Ovary (tissue), 10 donors: ENCODE measurements at places on chromosomes 2 and 18. TPM values are rescaled to one million over a fixed set of nuclear protein-coding genes. Genes with fewer than 3 reads are reported as not detected.

Gene CCDC121
- 3.2 TPM for total RNA-seq

GRCh38 chr18:7683753-7684152 is 116.6 kb downstream of the PTPRM start:
- H3K4me1 ChIP-seq: peaks cover 3% of the 10 kb centered on the region
- H3K27me3 ChIP-seq: no peaks in the 10 kb centered on the region
- H3K27ac ChIP-seq: no peak overlapping the region
- no peak overlapping the region for H3K4me3 ChIP-seq
- H3K36me3 ChIP-seq: no peaks in the 10 kb centered on the region

DNA sequence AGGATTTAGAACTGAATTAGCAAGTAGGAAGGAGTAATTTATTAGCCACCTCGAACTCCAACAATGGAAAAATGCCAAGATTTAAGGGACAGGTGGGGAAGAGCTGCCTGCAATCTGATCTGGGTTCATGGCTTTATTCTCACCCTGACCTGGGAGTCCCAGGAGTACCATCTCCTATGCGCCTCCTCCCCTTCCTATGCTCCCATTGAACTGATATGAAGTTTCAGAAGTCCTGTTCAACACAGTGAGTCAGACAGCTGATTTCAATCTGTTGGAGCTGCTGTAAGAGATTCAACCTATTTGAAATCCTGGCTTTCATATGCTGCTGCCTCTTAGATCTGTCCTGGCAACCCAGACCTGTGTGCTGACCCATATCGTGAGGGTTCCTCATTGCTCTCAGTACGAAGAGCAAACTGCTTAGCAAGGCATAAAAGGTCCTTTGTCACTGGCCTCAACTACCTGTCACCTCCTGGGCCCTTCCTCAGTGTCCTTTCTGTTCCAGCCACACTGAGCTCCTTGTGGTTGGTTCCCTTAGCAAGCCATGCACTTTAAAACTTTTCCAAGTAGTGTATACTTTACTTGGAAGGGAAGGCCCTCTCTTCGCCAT is 15.9 kb upstream of the CD28 start:
- no peak overlapping the region for H3K27ac ChIP-seq
- H3K36me3 ChIP-seq: no peaks in the 10 kb centered on the region
- H3K4me1 ChIP-seq: no peaks in the 10 kb centered on the region
- H3K27me3 ChIP-seq: no peaks in the 10 kb centered on the region

- no peak for DNase-seq
- no peaks in the 10 kb centered on the region for H3K36me3 ChIP-seq
- H3K27ac ChIP-seq: no peak overlapping the region
- H3K4me3 ChIP-seq: no peak overlapping the region
Measured at GRCh38 chr18:71682591-71682990, 861.6 kb downstream of the CBLN2 start.

DNA sequence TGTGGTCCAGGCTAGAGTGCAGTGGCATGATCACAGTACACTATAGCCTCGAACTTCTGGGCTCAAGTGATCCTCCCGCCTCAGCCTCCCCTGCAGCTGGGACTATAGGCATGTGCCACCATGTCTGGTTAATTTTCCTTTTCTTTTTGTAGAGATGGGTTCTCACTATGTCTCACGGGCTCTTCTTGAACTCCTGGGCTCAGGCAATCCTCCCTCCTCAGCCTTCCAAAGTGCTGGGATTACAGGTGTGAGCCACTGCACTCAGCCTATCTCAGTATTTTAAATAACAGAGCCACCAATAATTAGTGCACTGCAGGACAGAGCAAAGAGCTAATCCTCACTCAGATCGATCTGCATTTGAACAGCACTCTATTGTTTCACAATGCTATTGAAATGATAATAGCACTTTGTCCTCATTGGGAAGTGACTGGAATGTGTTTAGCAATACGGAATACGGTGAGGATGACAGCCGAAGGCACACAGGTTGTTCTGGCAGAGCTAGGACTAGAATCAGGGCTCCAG is 335.9 kb downstream of the DLGAP1 start:
- no peaks in the 10 kb centered on the region for H3K27me3 ChIP-seq
- no peaks in the 10 kb centered on the region for H3K36me3 ChIP-seq
- H3K4me3 ChIP-seq: no peak overlapping the region
- no peaks in the 10 kb centered on the region for H3K4me1 ChIP-seq
- no peak for DNase-seq
